ENCODE measurements at places on chromosomes 6 and 20.

GRCh38 chr6:85464722-85465150, 14.9 kb downstream of the NT5E start:
- DNase-seq: peak; percentile 96

- DNase-seq: no peak
Measured at GRCh38 chr20:35091816-35092523, 637 bp downstream of the TRPC4AP start.

- DNase-seq: no peak
Measured at GRCh38 chr20:1993986-1994385, at the start of gene PDYN. PDYN (minus strand) TSS chr20:1994058; CDS start chr20:1983084, 10,974 bp downstream.

- no peak for DNase-seq
Measured at GRCh38 chr6:159109391-159109790, 59.8 kb upstream of the FNDC1 start.

GRCh38 chr6:56246881-56247653, at the start of gene COL21A1:
COL21A1 (minus strand) TSS chr6:56247580; CDS start chr6:56182618, 64,962 bp downstream.
- peak; percentile 37 for DNase-seq

- no peak for DNase-seq
Measured at GRCh38 chr6:8738951-8739350, 303.6 kb upstream of the SLC35B3 start.

GRCh38 chr6:28941684-28942448, 18.1 kb upstream of the TRIM27 start:
- no peak for DNase-seq
